ENCODE measurements at places on chromosomes 12 and 14.

- peak; percentile 69 for DNase-seq
These were observed 3.6 kb upstream of the ARID2 start for GRCh38 chr12:45725631-45726602.

DNA sequence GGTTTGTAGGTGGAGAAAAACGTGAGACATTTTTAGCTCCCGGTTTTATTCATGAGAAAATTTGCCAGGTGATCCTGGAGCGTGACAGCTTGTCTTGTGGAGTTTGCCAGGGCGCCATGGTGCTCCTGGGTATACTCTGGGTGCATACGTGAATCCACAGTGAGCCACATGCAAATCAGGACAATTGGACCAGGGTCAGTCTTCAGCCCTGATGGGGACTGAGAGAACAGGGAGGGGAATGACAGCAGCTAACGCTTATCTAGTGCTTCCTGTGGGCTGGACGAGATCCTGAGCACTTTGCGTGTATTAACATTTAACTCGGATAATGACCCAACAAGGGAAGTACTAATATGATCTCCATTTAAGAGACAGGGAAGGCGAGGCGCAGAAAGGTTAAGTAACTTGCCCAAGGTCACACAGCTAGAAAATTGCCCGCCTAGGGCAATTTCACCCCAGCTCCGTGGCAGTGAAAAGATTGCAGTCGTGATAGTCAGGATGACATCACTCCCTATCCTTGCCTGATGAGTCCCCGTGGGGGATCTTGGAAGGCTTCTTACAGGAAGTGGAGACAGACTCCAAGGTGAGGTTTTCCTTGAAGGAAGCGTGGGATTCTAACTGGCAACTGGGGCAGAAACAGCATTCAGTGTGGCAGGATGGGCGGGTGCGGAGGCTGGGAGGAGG lies 118.4 kb upstream of the NCOR2 start:
- no peak for DNase-seq

DNA sequence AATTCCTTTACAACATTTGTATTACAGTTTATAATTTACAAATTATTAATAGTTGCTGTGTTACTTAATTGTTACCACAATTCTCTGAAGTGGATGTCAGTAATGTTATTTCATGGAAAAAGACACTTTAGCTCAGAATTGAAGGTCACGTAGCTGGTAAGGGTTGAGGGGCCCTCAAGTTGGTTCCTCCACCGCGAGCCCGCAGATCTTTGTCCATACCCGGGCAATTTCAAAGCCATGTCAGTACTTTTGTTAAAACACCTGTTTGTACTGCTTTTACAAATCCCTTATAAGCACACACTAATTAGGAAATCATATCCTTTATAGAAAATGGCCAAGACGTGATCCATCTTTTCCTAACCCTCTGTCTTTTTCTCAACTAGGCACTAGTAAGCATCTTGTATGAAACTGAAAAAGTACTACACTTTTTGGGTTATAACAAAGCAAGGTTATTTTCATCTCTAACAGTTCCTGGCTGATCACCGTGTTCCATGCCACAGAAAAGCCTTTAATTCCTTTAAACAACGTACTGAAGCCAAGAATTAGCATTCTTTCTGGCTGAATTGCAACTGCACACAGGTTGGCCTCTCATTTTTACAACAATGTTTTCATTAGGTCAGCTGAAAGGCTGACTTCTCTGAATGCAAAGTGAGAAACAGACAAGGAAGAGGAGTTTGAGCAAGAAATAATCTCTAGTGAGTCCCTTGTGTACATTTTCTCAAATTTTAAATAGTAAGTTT lies 76.1 kb downstream of the CNTN1 start:
- no peak for DNase-seq

GRCh38 chr12:101935890-101936746 lies 58.7 kb downstream of the DRAM1 start:
- DNase-seq = no peak

DNA sequence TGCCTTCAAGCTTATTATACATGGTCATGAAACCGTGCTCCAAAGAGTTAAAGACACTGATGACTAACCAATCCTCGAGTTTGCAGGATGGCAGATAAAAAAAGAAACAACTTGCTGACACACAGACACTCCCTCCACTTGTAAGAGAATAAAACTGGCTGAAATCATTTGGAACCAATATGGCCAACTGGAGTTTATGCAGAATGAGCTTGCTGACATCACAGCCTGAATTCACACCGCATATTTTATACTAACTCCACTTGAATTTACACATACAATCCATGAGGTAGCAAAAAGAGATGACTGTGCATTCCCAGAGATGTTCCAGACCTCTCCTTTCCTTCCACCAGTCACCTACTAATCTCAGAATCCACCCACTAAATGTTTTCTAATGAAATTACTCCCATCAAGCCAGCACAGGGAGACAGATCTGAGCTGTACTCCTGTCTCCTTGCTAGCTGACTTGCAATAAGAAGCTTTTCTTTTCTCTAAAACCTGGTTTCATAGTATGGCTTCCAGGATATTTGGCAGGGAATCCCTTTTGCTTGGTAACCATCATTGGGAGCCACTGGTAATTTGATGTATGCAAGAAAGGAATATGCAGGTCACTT lies 15.8 kb upstream of the PTPRR start:
- no peak for DNase-seq

Data from activated effector memory CD4-positive, alpha-beta T cell treated with anti-CD3 and anti-CD28 coated beads, Interleukin-2, amount 50 U/mL, for 16 hours (primary cell).